ENCODE measurements at places on chromosomes 2 and 18. TPM values are rescaled to one million over a fixed set of nuclear protein-coding genes. Genes with fewer than 3 reads are reported as not detected.

Gene CHMP1B
- 49.8 TPM for total RNA-seq

Gene ABCG8
- total RNA-seq = not detected

Gene CHST9
- total RNA-seq = 7.2 TPM

Gene SH3RF3
- 10.1 TPM for total RNA-seq

Gene CNTNAP5
- total RNA-seq = not detected

Gene POU3F3
- total RNA-seq = not detected

Gene FAM110C
- total RNA-seq = 4.8 TPM

Gene LRRTM1
- 2.7 TPM for total RNA-seq

Gene IRS1
- 39.0 TPM for total RNA-seq

Gene IL18R1
- total RNA-seq = 14.9 TPM

Gene DOK1
- 20.4 TPM for total RNA-seq

Gene CDK15
- 1.8 TPM for total RNA-seq

Gene TTN
- total RNA-seq = 5.0 TPM

Gene EVX2
- not detected for total RNA-seq

DNA sequence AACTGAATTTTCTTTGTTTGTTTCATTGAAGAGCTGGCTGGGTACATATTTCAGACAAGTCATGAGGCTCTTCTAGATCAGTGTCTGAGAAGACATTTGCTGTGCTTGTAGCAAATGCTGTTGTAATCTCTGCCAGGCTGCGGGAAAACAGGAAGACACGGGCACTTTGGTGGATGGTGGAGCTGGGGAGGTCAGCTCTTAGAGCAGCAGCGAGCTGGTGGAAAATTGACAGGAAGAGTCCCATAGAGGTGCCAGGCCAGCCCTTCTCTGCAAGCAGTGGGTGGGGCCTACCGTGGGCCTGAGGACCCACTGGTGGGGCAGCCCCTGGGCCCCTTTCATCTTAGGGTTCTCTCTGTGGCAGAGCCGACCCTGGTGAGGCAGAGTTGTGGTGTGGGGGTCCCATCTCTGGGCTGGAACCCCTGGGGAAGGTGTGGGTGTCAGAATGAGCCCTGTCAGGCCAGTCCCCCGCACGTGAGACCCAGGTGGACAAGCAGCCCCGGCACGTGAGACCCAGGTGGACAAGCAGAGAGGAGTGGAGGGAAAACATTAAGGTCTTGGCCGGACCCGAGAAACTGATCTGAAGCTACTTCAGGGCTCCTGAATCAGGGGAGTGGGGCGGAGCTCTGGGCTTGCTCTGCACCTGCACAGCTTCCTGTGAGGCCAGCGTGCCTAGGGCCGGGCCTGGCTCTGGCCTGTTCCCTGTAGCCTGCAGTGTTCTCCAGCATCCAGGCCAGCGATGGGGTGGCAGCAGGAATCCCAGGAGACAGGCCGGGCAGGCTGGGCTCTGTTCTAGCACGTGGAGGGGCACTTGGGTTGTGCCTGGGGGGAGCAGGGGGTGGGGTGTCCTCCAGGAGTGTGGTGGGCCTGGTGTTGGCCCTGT, 273.5 kb upstream of the HDAC4 start:
- ATAC-seq = no peak

DNA sequence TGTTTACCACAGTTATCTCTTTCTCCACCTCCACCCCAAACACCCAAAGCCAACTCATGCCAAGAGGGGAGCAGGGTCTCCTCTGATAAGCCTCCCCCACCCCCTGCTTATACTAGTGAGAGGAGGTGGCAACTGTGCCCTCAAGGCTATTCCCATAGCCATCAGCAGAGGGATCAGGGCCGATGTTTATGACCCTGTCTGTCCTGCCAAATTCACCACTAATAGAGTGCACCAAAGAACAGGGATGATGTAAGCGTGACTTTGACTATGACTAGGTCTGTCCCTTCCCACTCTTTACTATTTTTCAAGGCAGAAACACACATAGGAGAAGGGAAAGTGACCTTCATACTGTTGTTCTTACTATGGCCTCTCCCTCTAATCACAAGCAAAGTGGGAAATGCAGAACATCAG, 74.6 kb downstream of the CLHC1 start:
- ATAC-seq = no peak

GRCh38 chr2:180359522-180360282, 352.6 kb upstream of the CWC22 start:
- no peak for ATAC-seq

- ATAC-seq = no peak
Observed at GRCh38 chr2:159758686-159759085, 39.3 kb downstream of the CD302 start.

DNA sequence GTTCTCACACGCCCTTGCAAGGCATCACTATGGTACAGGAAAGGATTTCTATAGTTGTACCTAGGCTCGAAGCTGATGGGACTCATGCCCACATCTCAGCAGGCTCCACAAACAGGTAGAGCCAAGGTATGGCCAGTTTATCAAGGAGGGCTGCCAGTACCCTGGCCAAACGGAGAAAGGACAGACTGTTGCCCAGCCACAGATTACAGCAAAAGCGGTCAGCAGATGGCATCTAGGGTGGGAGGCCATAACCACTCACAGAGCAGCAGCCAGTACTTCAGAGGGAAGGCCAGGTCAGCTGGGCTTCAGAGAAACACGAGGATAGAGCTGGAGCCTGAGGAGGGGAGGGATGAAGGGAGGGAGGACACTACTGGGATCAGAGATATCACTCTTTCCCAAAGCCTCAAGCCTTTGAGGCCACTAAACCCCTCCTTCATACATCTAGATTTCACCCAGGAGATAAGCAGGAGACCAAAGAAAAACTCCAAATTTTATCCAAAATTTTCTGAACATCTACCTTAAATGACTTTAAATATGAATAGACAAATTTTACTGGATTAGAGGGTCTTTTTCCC, 904.2 kb upstream of the NXPH2 start:
- ATAC-seq = no peak

- ATAC-seq = no peak
Observed at GRCh38 chr2:64352292-64352691, 101.7 kb upstream of the LGALSL start.

DNA sequence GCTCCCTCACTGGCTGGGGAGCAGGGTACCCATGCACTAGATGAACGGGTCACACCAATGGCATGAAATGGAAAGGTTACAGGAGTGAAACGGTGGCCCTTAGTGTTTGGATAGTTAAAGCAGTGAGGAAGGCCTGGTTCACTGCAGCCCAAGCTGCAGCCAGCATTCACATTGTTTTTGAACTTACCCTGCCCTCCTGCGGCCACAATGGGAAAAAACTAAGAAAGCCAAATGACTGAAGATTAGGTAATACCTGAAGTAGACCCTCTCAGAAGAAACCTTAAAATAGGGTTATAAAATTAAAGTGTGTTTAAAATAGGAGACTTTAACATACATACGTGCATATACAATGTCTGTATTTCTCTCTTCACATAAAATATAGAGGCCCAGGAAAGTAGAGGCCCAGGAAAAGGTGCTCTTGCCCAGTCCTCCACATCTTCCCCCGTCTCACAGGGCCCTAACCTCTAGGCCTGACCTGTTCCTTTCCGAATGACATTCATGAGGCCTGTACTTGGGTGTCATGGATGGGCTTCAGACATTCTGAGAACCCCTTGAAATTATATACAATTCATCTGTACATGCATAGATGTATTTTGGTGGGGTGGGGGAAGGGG, 33.3 kb downstream of the DOK1 start:
- peak; percentile 81 for ATAC-seq

DNA sequence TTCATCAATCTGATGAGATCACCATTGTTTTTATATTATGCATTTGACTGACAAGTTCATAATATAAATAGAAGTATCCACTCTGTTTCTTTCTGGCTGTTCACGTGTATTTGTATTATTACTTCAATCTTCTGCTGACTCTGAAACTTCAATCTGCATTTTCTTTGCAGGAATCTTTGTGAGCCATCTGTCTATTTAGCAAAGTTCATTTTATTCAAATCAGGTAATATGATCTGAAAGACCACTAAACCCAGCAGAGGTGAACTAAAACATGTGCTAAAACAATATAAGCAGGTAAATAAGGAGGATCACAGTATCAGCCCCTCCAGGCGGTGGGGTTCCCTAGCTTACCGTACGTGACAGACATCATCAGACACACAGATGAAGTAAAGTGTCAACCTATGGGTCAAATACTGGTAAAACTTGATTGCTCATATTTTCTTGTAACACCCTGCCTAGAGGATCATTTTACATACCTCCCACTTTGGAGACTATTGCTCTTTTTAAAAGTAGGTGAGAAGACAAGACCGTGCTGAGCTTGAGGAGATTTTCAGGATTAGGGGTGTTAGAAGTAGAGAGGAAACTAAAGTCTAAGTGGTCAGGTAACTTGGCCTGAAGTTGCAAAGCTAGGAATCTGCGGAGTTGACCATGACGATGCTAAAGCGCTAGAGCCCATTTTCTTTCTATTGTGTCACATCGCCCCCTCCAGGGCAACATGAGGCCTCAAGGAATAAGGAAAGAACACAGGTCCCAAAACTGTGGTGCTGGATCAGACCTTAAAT, 9.0 kb downstream of the DTNB start:
- peak; percentile 63 for ATAC-seq

DNA sequence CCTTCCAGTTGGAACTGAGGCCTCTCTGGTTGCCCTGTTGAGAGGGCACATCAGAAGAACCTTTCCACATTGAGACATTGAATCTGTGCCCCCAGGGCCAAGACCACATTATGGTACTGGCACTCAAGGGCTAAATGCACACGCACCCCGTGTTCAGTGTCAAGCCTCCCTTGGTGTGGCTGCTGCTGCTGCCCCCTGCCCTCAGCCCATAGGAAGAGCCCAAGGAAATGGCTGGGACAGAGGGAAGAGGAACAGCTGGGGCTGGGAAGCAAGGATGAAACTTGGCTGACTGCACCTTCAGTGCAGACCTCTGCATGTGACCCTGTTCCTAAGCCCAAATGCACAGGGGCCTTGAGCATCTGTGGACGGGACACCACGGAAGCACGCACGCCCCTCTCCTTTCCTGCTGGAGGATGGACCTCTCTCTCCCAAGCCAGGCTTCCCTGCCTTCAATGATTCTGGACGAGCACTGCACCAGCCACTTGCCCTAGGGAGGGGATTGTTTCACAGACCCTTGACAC, 40.2 kb downstream of the NIFK start:
- no peak for ATAC-seq

DNA sequence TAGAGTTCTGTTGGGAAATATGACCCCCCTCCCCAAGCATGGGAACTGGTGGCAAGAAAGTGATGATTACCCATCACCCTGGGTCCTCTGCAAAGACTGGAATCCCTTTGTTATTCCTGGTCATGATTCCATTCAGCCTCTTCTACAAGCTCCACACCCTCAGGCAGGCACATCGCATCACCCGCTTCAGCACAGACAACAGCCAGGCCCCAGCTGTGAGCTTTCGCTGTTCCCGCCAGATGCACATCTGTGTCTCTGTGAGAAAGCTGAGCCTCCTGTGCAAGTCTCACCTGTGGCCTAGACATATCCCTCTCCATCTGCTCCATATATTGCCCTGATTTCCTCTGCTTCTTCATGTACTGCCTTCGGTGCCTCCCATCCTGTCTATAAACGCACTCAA, 368.0 kb upstream of the RAB6C start:
- ATAC-seq = no peak

- ATAC-seq = no peak
Observed at GRCh38 chr2:20415511-20415918, 31.4 kb upstream of the RHOB start.

- ATAC-seq = no peak
Observed at GRCh38 chr18:53747663-53748160, 476.8 kb downstream of the MBD2 start.

- no peak for ATAC-seq
Observed at GRCh38 chr18:22303927-22304326, 113.8 kb downstream of the CTAGE1 start.

DNA sequence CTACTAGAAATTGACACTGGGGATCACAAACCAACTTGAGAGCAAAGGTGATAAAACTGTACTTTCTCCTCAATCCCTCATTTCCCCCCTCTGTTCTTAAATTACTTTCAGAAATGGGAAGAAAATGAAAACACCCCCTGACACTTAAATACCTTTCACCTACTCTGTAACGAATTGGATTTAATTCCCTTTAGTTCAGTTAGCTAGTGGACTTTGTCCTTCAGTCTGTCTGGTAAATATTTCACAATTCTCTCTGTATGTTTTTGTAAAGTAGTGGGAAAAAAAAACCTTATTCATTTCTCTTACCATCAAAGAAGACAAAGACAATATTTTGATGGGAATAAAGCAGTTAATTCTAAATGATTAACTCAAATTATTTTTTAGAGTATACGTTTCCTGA, 85.7 kb downstream of the CDH2 start:
- ATAC-seq = no peak

GRCh38 chr2:203347375-203347774, 19.2 kb downstream of the ABI2 start:
- no peak for ATAC-seq

GRCh38 chr2:239298116-239298804, 102.6 kb downstream of the HDAC4 start:
- ATAC-seq = peak; percentile 28

GRCh38 chr2:12433626-12433990, 283.1 kb upstream of the TRIB2 start:
- ATAC-seq = no peak

GRCh38 chr18:21897811-21898210, 157.2 kb downstream of the MIB1 start:
- ATAC-seq = no peak

DNA sequence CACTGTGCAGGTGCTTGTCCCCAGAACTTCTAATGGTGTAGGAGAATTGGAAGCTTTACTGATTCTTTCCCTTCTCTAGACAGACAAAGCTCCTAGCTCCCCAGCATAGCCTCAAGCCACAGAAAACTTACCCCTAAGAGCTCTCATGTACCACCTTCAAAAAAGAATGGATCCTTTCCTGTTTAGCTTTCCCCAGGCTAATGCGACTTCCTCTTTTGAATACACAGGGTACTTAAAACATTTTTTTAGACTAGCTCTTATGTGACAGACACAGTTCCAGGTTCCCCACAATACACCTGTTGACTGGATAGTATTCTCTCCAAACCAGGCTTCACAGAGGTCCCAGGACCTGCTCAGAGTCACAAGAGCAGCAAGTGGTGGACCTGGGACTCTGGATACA, 8.3 kb downstream of the CTAGE1 start:
- no peak for ATAC-seq

GRCh38 chr2:106516436-106516835, 29.3 kb downstream of the CD8B2 start:
- no peak for ATAC-seq
